AML-193 (cell line): ENCODE measurements at places on chromosomes 6 and 20.

DNA sequence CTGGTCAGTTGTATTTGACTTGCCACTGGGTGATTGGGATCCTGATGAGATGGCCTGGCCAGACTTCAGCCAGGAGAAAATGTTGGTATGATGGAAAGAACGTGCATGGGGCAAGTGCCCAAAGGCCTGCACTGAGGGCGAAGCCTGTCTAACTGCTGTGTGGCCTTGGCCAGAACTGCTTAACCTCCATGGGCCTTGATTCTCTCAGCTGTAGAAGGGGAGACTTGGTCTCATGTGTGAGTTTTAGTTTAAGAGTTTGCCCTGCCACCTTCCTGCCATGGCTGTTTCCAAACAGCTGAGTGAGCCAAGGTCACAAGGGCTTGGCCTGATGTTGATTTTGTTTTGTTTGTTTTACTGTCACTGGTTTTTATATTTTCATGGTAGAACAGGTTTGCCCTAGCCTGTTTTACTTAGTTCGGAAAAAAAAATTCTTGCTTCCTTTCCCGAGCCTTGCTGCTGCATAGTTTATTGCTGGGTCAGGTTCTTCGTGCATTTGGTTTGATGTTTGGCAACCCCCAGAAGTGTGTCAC, 35.3 kb downstream of the DSTN start:
- no peak for DNase-seq

DNA sequence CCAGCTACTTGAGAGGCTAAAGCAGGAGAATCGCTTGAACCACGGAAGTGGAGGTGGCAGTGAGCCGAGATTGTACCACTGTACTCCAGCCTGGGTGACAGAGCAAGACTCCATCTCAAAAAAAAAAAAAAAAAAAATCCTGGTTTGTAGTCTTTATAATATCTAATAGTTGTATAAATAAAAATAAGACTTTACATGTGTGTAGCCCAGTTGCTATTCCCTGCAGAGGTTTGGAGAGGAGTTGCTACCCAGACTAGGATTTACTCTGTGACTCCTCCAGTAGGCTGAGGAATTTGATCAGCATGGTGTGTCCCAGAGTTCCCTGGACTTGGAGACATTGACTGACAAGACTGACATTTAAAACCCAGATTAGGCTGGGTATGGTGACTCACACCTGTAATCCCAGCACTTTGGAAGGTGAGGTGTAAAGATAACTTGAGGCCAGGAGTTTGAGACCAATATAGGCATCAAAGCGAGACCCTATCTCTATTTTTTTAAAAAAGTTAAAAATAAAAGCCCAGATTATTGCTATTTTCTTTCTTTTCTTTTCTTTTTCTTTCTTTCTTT, 10.2 kb downstream of the CHMP4B start:
- DNase-seq = no peak

DNA sequence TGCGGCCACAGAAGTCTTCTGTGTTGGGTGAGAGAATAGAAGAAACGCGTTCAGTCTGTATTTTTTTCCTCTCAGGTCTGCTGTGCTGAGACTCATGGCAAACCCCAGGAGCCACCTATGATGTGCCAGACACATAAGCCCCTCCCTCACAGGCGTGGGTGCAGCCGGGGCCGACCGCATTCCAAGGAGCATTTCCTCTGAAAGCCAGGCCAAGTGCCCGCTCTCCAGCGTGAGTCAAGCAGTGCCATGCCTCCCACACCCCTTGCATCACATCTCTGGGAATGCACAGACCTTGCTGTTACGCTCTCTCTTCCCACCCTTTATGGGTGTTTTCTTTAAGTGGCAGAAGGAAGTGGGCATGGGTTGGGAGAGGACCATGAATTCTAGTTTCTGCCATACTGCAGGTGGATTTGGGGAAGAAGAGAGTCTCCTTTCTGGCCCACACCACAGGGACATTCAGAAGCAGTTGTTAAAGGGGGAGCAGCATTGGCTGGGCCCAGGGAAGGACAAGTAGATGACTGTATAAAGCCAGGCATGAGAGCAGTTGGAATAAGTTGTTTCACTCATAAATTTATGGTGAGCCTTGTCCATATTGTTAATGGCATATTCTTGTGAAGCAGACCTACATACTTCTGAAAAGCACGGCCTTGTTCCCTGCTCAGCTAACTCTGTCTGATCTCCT, 37.1 kb upstream of the TFAP2A start:
- DNase-seq = no peak

- no peak for DNase-seq
Measured at GRCh38 chr6:20915156-20915555, 380.9 kb downstream of the CDKAL1 start.

- DNase-seq = peak; percentile 16
Measured at GRCh38 chr20:19867940-19868371, 109.9 kb downstream of the RIN2 start.

GRCh38 chr6:116405652-116406356, 35.1 kb downstream of the DSE start:
- DNase-seq = no peak

DNA sequence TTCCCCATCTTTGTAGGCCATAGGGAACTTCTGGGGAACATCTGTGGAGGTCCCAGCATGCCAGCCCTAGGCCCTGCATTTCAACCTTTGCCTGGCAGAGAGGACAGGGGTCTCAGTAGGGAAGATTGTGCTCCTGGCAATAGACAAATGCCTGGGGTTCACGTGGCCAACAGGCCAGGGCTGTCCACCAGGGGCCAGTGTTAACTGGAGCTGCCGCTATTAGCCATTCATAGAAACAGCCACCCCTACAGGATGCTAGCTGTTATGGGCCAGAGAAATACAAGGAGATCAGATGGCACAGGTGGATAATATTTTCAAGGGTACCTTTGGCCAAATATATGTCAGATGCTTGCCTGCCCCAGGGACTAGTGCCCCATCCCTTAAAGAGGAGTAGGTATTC, 932.9 kb downstream of the QKI start:
- no peak for DNase-seq

GRCh38 chr6:150466196-150466595, 97.4 kb downstream of the IYD start:
- no peak for DNase-seq
